ENCODE measurements at places on chromosomes 16 and 17.

- DNase-seq, result no peak
These were observed 26.9 kb upstream of the HLF start for GRCh38 chr17:55237841-55238178.

- DNase-seq, result no peak
These were observed 6.4 kb downstream of the NFE2L1 start for GRCh38 chr17:48054238-48055185.

GRCh38 chr17:46056800-46057304 lies 57.8 kb downstream of the STH start:
- no peak for DNase-seq

DNA sequence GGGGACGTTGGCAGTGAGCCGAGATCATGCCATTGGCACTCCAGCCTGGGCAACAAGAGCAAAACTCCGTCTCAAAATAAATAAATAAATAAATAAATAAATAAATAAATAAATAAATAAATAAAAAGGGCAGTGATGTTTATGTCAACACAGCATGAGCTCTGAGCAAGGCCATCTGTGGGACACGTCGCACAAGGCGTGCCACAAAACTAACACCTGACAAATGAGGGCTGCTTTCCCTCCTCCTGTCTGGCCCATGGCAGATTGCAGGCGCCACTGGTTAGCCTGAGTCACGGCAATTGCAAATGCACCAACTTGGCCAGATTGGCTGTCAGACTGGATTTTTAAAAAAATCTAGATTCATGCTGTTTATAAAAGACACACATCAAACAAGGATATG lies 25.9 kb upstream of the SPNS3 start:
- DNase-seq, result no peak

DNA sequence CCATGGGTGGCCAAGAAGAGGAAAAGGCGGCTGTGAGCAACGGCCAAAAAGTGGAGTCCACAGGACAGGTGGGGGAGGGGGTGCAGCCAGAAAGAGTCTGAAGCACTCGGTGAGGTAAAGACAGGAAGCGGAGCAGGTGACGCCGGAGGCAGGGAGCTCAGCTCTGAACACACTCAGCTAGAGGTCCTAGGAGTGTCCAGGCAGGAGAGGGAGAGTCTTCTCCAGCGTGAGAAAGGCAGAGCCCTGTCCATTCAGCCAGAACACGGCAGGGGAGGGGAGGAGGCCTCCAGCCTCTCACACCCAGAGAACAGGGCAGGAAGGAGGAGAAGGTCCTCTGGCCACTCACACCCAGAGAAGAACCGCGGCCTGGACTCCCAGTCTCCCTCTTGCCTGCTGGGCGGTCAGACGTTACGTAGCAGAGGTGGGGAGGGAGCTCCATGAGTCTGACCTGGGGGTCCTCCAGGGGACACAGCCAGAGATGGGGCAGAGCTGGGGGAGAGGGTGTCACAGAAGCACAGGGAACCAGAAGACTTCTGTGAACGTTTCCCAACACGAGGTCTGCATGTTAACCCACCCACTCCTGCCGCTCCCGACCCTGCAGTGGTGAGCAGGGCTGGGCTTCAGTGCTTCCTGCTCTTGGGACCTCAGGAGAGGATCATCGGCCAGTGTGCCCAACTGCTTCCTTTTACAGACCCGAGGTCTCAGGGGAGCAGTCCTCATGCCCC lies 89.2 kb downstream of the ABR start:
- DNase-seq, result no peak

GRCh38 chr16:29789775-29790182 lies 772 bp upstream of the KIF22 start:
- no peak for DNase-seq

- DNase-seq, result no peak
These were observed 8.5 kb upstream of the ZFP3 start for GRCh38 chr17:5069724-5070123.

- no peak for DNase-seq
These were observed 10.4 kb downstream of the C16orf46 start for GRCh38 chr16:81066681-81067080.

Measured in stimulated activated CD4-positive, alpha-beta T cell treated with anti-CD3 and anti-CD28 coated beads, Interleukin-1b, Interleukin-23, amount 100 ng/mL, for 1 hour (primary cell).